ENCODE measurements at places on chromosomes 2 and 18.

DNA sequence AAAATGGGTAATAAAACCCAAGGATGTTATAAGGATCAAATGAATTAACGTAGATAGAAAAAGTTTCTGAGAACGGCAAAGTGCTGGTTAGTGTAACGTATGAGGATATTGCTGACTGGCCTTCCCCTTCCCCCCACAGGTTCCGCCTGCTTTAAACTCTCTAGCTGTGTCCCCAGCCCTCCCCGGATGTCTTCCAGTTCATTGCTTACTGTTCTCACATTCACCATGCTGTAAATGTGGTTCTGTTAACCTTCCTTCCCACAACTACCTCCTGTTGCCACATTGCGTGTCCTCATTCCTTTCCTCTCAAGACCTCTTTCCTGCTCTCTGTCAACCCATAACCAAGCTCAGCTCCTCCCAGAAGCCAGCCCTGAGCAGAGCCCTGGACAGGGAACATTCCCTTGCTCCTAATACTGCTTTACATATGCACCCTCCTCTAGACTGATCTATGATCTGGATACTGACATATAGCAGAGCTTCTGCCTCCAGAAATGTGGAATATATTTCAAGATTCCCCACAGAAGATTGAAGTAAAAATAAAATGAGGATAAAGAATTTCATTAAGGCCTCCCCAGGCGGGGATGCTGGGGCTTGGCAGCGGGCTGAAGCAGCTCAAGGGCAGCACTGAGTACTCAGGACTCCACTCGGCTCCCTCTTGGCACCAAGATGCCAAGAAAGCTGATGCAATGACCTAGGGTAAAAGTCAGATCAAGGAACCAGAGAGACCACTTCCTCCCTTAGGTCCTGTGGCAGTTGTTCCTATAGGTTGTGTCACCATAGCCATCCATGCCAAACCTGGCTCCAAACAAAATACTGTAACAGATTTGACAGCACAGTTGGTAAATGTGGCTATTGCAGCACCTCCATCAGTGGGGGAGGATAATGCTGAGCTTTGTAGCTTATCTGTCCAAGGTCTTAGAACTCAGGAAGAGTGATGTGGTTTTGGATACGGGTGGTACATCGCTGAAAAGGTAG, 136.4 kb upstream of the PIK3C3 start:
- H3K4me3 ChIP-seq, result no peak overlapping the region
- H3K27me3 ChIP-seq, result no peaks in the 10 kb centered on the region
- no peaks in the 10 kb centered on the region for H3K4me1 ChIP-seq
- no peaks in the 10 kb centered on the region for H3K36me3 ChIP-seq

DNA sequence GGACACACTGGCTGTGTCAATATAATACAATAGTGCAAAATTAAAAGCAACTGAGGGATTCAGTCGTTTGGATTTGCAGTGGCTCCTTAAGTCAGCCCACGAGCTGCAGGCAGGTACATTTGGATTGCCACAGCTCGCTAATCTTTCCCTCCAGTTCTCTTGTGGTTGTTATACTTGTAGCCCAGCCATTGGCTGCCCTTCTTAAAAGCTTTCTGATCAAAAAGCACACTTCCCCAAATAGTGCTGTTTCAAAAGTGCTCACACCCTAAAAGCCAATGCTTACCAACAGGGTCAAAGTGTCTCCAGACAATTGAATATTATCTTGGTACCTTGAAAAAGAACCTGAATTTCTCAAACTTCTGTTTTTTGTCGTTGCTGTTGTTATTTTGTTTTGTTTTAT, 404.7 kb upstream of the FAM98A start:
- no peak overlapping the region for H3K27ac ChIP-seq
- H3K4me3 ChIP-seq, result no peak overlapping the region
- no peaks in the 10 kb centered on the region for H3K36me3 ChIP-seq

GRCh38 chr18:76354348-76354747, 140.7 kb downstream of the ZNF516 start:
- peaks cover 2% of the 10 kb centered on the region for H3K4me1 ChIP-seq
- no peak overlapping the region for H3K27ac ChIP-seq
- H3K36me3 ChIP-seq, result peaks cover 9% of the 10 kb centered on the region
- no peak for ATAC-seq

DNA sequence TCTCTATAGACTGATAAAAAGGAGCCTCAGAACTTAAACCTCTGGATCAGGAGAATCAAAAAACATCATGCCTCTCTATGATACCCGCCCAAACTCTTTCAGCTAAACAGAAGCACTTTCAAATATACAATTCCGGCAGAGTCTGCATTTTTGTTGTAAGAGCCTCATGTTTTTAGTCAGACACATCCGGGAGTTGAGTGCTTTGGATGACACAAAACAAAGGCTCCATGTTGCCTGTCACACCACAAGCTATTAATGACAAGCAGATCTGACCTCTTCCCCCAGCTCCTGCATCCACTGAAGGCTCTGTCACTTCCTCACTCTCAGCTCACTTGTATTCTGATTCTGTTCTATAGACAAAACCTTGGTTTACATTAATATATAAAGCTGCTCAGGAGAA, 33.2 kb downstream of the SLC38A11 start:
- H3K36me3 ChIP-seq, result peaks cover 7% of the 10 kb centered on the region
- no peak overlapping the region for H3K4me3 ChIP-seq
- ATAC-seq, result no peak
- H3K27me3 ChIP-seq, result no peaks in the 10 kb centered on the region

DNA sequence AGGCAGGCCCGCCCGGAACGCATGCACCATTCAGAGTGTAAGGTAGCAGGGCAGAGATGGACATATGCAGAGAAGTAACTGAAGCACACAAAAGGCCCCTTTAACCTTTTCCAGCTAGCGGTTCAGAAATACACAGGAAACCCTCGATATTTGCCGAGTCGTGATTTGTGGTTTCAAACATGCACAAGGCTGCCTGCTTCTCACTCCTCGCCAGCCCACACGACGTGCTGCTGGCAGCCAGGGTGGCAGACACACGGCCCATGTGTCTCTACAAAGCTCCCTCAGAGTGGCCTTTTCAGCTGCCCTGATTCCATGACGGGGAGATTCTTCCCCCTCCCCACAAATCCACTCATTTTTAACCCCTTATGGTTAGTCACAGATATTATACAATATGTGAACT, 23.6 kb downstream of the ZBTB7C start:
- H3K36me3 ChIP-seq, result no peaks in the 10 kb centered on the region
- no peak for ATAC-seq
- no peak overlapping the region for H3K27ac ChIP-seq
- peaks cover 21% of the 10 kb centered on the region for H3K27me3 ChIP-seq
- no peak overlapping the region for H3K4me3 ChIP-seq
- H3K4me1 ChIP-seq, result no peaks in the 10 kb centered on the region

DNA sequence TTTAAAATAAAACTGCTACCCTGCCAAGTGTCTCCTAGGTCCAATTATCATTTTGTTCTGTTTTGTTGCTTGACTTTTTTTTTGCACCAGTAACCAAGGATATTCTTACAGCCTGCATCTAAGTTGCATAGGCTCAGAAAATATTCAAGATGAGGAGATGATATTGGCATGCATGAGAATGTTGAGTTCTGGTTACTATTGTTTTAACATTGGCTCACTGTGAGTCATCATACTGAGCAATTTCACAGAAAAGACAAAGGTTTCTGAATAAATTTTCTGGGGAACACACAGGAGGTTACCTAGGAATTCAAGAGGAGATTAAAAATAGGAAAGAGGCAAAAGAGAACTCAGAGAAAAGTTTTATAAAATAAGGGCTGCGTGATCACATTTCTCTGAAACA, 84.8 kb upstream of the POU3F3 start:
- H3K36me3 ChIP-seq, result no peaks in the 10 kb centered on the region
- H3K27ac ChIP-seq, result no peak overlapping the region
- no peak overlapping the region for H3K4me3 ChIP-seq
- H3K27me3 ChIP-seq, result peaks cover 19% of the 10 kb centered on the region
- ATAC-seq, result no peak

GRCh38 chr18:26723981-26724380, 141.5 kb downstream of the AQP4 start:
- H3K36me3 ChIP-seq, result no peaks in the 10 kb centered on the region
- ATAC-seq, result no peak

GRCh38 chr2:34291076-34291475, 692.0 kb upstream of the FAM98A start:
- ATAC-seq, result no peak
- H3K4me3 ChIP-seq, result no peak overlapping the region
- H3K4me1 ChIP-seq, result no peaks in the 10 kb centered on the region

DNA sequence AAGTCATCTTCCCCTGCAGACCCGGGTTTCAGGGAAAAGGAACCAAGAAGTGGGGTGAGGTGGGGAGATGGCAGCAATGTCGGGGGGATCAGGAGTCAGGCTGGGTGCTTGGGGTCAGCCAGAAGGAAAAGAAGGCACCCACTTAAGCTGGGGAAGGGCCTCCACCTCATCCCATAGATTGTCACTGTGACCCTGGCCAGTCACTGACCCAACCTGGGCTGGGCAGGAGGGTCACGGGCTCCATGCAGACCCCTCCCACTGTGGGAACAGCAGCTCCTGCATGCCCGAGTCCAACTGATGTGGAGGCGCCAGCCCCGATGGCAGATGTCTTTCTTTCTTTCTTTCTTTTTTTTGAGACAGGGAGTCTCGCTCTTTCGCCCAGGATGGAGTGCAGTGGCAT, 53.6 kb upstream of the HAAO start:
- no peaks in the 10 kb centered on the region for H3K36me3 ChIP-seq
- H3K27ac ChIP-seq, result no peak overlapping the region
- no peak overlapping the region for H3K4me3 ChIP-seq
- H3K4me1 ChIP-seq, result no peaks in the 10 kb centered on the region
- no peak for ATAC-seq
